Stimulated activated CD8-positive, alpha-beta memory T cell treated with anti-CD3 and anti-CD28 coated beads, Interleukin-4, amount 100 ng/mL, for 1 hour (primary cell): ENCODE measurements at places on chromosomes 12 and 14.

GRCh38 chr12:98373025-98373554 lies 142.3 kb upstream of the TMPO start:
- DNase-seq: no peak

DNA sequence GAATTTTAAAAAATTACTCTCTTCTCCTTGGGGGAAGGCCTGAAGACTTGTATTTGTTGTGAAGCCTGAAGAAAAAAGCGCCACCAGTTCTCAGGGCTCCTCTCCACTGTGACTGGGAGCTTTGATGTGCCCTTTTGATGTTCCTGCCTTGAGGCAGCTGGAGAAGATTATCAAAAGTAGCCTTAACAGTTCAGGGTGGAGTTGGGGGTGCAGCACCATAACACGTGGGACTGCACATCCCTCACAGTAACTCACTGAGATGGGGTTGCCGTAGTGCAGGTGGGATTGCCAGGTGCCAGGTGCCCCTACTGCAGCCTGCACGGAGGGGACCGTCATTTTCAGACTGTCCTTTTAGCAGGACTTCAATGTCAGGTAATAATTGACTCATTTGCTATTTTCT lies 474.1 kb downstream of the ETNK1 start:
- no peak for DNase-seq

- no peak for DNase-seq
These were observed 139.6 kb downstream of the PRKD1 start for GRCh38 chr14:29788093-29788492.

- no peak for DNase-seq
These were observed 52.7 kb downstream of the DAAM1 start for GRCh38 chr14:59241121-59241520.

- no peak for DNase-seq
These were observed 38.1 kb downstream of the ETV6 start for GRCh38 chr12:11687528-11687927.
